Dorsolateral prefrontal cortex (tissue), 122 donors: ENCODE measurements at places on chromosomes 12 and 14.

DNA sequence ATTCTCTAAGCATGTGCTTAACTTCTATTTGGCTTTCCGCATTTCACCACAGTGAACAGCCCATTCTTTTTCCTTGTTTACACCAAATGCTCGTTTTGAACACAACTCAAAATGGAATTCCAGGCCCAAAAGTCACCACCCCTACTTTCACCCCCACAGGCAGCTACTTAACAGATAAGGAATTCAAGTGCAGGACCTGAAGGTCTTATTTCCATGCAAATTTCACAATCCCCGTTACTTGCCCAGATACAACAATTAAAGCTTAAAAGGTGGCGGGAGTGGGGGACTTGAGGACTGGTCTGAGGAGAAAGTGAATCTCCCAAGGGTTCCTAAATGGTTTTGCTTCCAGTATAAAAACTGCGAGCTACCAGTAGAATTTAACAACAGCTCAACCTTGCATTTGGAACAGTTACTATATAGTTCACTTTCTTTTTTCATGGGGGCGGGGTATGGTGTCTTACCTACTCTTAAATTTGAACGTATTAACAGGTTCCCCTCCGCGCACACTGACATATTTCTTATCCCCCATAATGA, 3.7 kb downstream of the USP44 start:
- DNase-seq, result no peak

DNA sequence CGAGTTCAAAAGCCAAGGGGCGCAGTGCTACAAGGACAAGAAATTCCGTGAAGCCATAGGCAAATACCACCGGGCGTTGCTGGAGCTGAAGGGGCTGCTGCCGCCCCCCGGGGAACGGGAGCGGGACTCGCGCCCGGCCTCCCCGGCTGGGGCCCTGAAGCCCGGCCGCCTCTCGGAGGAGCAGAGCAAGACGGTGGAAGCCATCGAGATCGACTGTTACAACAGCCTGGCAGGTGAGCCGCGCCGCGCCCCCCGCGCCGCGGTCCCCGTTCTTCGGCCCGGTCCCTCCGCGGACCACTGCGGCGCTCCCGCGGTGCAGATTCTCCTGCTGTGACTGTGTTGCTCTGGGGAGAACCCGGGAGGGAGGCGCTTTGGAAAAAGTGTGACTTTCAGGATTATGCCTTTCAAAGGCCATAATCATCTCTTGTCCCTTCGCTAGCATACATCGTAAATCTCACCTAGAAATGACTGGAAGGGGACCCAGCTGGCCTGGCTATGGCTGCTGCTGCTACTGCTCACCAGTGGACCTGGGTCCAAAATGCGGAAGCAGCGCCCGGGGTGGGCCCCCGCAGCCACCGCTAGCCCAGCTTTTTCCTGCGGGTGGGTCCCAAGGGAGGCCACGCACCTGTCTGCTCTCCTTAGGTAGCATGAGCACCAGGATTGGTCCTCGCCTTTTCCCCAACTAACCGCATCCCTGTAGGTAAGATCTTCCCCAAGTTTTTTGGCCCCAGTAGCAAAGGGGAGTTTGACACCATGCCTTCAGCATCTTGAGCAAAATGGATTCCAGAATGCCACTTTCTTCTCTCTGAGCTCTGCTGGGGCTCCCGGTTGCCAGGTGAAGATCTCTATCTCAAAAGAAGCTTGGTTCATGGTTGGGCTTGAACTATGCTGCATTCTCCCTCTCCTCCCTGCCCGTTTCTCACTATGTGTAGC, 853 bp downstream of the TTC9 start:
- DNase-seq, result no peak

DNA sequence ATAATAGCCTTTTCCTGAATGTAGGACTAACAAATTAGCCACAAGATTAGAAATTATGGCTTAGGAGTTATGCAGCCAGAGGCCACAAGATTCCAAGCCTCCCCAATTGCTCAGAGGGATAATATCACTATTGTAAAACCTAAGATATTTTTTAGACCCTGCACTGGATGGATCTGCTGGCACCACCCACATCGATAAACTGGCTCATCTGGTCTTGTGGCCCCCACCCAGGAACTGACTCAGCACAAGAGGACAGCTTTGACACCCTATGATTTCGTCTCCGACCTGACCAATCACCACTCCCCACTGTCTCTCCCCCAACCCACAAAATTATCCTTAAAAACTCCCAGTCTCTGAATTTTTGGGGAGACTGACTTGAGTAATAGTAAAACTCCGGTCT, 54.7 kb downstream of the CPM start:
- no peak for DNase-seq

DNA sequence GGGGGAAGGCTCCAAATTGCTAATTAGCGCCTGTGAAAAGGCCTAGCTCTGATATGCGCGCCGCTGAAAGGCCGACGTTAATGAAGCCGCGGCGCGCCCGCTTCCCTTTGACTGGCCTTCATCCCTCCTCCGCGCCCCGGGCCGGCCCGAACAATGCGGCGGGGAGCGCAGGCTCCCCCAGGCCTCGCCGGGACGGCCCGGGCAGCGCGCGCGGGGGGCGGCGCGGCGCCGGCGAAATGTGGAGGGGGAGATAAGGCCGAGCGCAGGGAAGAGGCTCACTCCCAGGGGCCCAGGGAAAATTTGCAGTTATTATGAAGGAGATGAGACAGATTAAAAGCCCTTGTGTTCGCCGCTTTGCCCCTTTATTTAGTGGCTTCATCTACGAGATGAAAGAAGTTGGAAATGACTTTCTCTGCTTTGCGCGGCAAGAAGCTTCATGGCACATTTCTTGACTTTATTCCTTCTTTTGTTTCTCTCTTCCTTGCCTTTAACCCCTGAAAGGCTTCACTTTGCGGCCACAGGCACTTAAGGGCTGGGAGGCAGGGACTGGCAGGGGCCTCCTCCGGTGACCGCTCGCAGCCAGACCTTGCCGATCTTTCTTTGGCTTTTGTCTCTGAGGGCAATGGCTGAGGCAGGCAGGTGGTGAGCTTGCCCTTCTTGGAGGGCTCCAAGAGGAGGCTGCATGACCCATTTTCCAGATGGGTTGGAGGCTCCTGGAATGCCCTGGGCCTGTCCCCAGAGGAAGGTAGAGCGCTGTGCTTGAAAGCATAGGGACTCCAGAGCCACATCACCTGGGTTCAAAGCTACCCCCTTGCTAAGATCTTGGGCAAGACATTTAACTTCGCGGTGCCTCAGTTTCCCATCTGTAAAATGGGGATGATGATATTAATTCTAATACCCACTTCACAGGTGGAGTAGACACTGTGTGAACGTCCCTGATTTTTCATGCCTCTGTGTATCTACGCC, 12.7 kb upstream of the GPATCH2L start:
- no peak for DNase-seq

- no peak for DNase-seq
These were observed 129.4 kb upstream of the DNM1L start for GRCh38 chr12:32549675-32550079.

GRCh38 chr12:123433615-123434014, 2.9 kb downstream of the RILPL2 start:
- DNase-seq, result no peak

DNA sequence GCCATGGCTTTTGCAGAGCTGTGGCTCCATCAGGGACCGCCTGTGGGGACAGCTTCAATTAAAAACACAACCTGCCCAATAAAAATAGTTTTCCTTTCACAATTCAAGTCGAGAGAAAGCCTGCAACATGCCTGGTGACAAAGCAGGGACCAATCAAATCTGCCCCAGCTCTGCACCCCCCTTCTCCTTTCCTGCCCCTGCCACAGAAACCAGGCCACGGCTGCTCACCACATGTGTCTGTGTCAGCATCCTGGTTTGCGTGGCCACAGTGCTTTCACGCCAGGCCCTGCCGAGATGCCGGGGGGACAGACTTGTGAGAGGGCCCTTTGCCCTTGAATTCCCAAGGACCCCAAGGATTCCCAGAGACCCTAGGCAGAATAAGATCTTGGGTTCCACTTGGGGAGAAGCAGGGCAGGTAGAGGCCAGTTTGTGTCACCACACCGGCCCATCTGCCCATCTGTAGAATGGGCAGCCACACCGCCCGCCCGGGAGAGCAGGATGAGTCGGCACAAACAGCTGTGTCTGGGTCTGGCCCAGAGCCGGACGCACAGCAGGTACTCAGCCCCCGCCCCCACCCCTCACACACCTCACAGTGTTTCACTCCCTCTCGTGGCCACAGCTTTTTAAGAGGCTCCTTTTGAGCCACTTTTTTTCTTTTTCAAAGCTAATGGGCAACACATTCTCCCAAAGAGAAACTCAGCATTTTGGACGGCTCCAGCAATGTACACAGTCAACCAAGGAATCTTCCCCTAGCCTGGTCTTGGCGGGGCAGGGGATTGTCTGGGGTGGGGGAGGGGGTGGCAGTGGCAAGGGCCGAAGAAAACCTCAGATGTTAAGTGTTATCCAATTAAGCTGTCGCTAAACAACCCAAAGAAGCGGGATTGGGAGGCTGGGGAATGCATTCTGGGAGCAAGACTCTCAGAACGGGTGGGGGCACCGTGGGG, 41.5 kb downstream of the BCL11B start:
- no peak for DNase-seq

DNA sequence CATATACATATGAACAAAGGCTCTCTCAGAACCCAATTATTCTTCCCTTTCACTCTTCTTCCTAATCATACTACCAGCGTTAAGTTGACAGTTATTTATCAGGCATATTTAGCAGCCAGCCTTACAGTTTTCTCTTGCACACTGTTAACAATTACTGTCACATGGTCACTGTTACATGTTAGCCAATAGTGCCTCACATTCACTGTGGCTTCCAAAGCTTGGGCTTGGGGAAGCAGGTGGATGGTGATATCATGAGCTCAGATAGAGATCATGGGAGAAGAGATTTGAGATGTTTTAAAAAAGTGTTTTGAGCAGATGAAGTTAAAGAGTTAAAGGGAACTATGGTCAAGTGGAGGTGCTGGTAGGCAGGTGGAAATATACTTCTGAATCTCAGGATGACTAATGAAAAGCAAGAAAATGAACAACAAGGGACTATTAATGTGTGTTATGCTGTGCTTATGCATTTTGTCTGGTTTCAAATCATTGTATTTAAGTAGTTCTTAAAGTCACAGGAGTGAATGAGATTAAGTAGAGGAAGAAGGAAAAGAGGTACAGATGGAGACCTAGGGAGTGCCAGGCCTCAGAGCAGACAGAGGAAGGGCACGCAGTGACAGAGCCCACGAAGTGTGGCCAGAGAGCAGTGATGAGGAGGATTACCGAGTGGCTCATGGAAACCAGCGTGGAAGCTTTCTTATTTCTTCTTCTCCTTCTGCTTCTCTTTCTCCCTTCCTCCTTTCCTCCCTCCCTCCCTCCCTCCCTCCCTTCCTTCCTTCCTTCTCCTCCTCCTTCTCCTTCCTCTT, 39.6 kb downstream of the BICD1 start:
- DNase-seq, result no peak

DNA sequence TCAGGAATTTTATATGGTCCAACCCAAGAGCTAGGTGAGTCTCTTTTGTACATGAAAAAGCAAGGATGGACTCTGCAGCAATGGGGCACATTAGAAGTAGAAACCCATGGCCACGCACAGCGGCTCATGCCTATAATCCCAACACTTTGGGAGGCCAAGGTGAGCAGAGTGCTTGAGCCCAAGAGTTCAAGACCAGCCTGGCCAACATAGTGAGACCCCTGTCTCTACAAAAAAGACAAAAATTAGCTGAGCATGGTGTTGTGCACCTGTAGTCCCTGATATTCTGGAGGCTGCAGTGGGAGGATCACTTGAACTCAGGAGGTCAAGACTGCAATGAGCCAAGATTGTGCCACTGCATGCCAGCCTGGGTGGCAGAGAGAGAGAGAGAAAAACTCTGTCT, 128.7 kb upstream of the PLEKHA5 start:
- DNase-seq, result no peak

DNA sequence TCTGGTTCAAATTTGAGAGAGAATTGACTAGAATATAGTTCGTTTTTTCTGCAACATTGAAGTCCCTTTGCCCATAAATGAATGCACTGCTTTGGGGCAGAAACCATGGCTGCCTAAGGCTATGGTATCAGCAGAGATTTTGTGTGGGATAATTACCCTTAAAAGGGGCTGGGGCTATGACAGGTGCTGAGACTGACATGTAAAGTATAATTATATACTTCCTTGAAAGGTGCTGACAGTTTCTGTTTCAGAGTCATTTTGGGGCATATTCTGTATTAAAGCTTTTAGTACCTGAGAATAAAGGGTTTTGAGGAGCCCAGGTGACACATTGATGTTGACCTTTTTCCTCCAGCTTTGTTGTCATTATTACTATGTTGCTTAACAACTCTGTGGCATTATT, 150.3 kb upstream of the PTPRQ start:
- DNase-seq, result no peak

GRCh38 chr12:113684908-113685782, 213.5 kb upstream of the LHX5 start:
- DNase-seq, result no peak

- DNase-seq, result no peak
These were observed 143.0 kb downstream of the TMTC1 start for GRCh38 chr12:29640589-29641345.
